ENCODE measurements at places on chromosomes 7 and 10. TPM values are rescaled to one million over a fixed set of nuclear protein-coding genes. Genes with fewer than 3 reads are reported as not detected.

GRCh38 chr7:140349144-140349771 lies 49.1 kb downstream of the SLC37A3 start:
- no peak for DNase-seq

- no peak for DNase-seq
Observed at GRCh38 chr10:98675902-98676301, 229.2 kb upstream of the HPS1 start.

- DNase-seq = no peak
Observed at GRCh38 chr7:148017126-148017525, 573.4 kb upstream of the C7orf33 start.

DNA sequence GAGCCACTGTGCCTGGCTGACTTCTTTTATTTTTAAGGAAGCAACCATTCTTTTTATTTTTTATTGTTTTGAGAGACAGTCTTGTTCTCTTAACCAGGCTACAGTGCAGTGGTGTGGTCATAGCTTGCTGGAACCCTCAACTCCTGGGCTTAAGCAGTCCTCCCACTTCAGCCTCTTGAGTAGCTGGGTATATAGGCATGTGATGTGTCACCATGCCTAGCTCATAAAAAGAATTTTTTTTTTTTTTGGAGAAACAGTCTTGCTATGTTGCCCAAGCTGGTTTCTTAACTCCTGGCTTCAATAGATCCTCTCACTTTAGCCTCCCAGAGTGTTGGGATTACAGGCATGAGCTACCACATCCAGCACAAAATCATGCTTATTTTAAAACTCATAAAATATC lies 5.8 kb downstream of the MCU start:
- no peak for DNase-seq

DNA sequence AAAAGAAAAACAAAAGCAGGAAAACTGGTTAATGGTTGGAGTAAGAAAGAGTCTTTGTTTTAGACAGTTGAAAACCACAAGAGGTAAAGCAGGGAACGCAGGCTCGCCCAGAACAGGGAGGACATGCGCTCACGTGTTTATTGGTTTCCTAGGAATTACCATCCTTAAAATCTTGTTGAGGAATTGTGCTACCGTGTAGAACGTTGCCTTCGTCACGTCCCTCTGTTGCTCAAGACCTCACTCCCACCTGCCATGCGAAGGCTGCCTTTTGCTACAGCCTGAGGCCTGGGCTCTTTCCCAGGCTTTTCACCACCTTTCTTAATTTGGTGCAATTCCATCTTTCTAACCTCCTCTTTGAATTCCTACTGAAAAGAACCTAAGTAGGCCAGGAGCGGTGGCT lies 61.6 kb upstream of the CAMK1D start:
- no peak for DNase-seq

DNA sequence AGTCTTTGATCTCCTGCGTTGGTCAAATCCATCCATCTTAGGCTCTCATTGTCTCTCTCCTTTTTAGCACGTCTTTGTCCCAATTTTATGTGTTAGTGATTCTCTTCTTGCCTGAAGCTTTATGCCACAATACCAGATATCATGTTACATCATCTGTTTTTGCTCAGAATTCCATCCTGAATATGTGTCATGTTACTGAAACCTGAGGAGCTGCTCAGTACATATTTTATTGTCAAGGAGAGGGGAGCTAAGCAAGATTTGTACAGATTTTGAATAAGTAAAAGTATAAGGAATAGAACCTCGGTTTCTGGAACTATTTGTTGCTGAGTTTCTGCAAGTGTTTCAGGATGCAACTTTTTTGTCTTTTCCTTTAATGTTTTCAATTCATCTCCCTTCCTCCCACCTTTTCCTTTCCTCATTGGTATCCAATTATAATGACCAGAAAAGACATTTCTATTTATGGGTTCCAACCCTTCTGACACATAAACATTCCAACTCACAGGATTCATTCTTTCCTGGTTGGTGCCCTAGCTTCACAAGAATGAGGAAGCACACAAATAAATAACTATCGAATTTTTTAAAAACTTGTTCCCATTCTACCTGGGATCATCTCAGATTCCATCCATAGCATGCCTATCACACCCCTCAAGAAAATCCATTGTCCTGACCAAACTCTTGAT lies 291.8 kb downstream of the CRPPA start:
- DNase-seq = no peak

GRCh38 chr7:25963733-25964132 lies 188.3 kb upstream of the NFE2L3 start:
- no peak for DNase-seq

DNA sequence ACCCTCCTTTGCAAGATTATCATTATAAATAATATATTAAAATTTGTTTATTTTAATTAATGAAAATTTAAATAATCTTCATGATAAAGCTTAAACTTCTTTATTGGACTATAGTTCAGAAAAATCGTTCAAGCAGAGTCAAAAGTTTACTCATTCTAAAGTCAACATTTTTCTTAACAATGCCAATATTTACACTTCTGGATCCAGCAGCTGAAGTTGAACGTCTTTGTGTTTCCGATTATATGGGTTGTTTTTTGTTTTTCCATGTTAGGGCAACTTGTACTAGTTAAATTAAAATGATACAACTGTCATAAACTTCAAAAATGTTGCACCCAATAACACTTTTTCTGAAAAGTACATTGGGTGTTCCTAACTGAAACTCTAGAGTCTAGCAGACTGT lies 43.8 kb downstream of the GRB10 start:
- no peak for DNase-seq

NKX1-2 gene
- 15.3 TPM for total RNA-seq

LRRD1 gene
- not detected for total RNA-seq

RAMP3 gene
- 0.63 TPM for total RNA-seq

DMBT1 gene
- not detected for total RNA-seq
